EL (cell line): ENCODE measurements at places on chromosomes 11 and 22.

- no peak for DNase-seq
These were observed 317.9 kb downstream of the CTTN start for GRCh38 chr11:70716216-70716615.

DNA sequence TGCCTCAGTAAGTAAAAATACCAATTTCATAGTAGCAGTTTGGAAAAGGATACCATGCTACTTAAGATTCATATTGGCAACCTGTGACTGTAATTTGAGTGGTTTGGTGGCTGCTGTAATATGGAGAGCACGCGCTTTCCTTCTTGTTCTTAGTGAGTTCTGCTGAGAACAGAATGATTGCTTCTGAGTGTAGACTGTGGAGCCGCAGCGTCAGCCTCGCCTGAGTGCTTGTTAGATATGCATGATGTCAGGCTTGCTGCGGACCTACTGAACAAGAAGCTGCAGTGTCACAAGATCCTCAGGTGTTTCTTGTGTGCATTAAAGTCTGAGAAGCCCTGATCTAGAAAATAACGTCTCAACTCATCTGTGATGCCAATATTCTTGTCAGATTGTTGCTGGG lies 143.2 kb downstream of the ARHGAP42 start:
- no peak for DNase-seq

DNA sequence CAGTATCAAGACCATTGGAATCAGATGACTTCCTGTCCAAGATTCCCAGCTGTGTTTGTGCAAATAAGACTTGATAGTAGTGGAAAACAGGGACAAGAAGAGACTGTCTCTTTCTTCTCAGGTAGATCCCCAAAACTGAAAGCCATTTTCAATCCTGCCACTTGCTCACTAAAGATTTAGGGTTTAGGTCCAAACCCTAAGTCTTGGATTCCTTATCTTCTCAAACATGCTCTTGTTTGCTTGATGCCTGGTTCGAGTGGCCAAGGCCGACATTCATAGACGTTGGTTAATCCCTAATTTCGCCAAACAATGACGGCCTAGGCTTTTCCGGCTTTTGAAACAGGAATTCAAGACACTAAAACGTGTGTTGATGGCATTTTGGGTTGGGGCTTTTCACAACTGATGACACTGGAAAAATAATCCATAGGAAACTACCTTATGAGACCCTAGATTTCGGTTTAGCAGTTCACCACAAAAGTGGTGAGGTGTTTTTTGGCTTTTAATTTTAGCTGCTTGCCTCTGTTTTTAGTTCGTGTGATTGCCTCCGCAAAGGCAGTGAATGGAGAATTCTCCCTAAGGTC lies 1.0 kb upstream of the GTPBP1 start:
- no peak for DNase-seq

DNA sequence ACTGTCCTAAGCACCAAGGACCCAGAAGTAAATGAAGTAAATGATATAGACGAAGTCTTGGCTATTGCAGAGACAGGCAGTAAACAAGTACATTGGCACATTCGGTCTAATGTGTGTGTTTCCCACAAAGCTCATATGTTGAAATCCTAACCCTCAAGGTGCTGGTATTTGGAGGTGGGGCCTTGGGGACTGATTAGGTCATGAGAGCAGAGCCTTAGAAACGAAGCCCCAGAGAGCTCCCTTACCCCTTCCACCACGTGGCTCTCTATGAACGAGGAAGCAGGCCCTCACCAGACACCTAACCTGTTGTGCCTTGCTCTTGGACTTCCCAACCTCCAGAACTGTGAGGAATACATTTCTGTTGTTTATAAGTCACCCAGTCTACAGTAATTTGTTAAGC lies 14.9 kb downstream of the CLMP start:
- DNase-seq = no peak

- DNase-seq = peak; percentile 68
These were observed 70.1 kb downstream of the MICAL2 start for GRCh38 chr11:12180257-12181205.

GRCh38 chr11:126485021-126485792 lies 129.7 kb downstream of the ST3GAL4 start:
- peak; percentile 40 for DNase-seq

GRCh38 chr11:118046051-118046963 lies 30.6 kb upstream of the TMPRSS4 start:
- DNase-seq = no peak

- DNase-seq = peak; percentile 74
These were observed 269.6 kb downstream of the MN1 start for GRCh38 chr22:27531782-27532530.

DNA sequence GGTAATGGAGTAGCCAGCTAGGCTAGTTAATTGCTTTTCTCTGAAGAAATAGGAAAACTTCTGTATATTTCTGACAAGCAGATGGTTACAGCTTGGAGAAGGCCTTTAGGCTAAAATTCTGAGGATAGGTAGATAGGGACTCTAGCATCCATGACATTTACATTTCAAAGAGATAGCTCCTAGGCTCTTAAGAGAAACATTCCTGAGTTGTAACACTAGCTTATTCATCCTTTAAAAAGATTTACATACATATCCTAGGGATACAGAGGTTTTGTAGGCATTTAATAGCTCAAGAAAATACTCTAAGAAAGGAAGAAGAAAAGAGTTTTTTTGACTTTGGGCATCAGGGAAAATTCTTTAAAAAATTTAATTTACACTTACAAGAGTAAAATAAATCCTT lies 130.9 kb upstream of the CCDC179 start:
- no peak for DNase-seq

DNA sequence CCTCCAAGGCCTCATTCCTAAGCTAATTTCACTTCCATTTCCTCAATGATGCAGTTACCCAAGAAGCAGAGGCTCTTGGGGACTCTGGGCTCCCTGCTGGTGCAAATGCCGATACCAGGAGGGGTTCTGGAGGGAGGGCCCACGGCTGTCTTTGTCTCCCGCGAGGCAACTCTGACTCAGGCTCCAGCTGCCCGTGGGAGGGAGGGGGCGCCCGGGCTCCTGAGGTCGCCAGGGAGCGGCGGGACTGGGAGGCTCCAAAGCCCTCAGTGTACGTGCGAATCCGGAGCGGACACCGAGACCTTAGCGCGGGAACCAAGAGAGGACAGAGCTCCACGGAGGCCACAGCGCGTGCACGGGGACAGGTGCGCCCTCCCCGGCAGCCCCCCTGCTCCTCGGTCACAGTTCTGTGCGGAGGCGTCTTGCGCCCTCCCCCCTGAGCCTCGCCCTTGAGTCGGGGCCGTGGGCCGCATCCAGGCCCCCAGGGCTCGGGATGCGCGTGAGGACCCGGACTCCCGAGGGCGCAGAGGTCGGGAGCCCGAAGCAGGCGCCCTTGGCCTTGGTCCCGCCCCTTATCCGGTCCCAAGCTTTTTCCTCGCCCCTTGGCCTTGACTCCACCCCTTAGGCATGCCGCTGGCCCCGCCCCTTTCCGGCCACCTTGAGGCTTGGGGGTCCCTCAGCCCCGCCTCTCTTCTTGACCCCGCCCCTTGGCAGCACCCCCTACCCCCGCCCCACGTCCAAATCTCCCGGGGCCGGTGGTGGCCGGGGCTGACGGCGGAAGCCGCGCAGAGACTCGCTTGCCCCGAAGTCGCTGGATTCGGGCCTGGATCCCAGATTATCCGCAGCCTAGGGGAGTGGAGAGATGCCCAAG lies 4.7 kb upstream of the SHISA8 start:
- DNase-seq = peak; percentile 45

DNA sequence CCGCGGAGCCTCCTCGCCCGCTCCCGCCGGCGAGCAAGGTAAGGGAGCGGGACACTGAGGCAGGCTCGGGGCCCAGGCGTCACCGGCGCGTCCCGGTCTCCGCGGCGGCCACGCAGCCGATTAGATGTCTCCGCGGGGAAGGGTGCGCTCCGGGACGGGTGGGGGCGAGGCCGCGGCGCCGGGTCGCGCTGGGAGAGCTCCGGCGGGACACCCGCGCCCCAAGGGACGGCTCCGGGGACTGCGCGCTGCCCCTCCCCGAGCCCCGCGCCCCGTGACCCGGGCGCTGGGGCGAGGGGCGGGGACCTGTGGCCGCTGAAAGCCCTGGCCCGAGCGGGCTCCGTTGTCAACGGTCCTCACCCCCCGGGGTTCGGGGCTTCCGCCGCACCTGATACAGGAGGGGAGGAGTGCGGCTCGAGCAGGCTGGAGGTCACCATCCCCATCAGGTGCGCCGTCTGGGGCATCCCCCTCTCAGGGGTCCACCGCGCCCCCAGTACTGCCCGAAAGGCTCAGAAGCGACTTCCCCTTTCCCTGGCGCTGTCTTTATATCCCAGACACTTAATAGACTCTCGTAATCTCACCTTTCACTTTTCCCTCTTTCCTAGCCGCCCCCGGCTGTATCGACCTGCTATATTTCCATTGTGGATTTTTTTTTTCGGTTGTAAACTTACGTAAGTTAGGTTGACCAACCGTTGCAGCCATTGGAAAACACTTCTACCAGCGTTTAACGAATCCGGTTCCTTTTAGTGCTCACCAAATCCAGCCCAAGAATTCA lies 573 bp downstream of the PPFIA1 start:
- DNase-seq = peak; percentile 59

GRCh38 chr11:503179-503981 lies 3.7 kb downstream of the RNH1 start:
- no peak for DNase-seq

- no peak for DNase-seq
These were observed 101.2 kb downstream of the CEP164 start for GRCh38 chr11:117428856-117429229.

DNA sequence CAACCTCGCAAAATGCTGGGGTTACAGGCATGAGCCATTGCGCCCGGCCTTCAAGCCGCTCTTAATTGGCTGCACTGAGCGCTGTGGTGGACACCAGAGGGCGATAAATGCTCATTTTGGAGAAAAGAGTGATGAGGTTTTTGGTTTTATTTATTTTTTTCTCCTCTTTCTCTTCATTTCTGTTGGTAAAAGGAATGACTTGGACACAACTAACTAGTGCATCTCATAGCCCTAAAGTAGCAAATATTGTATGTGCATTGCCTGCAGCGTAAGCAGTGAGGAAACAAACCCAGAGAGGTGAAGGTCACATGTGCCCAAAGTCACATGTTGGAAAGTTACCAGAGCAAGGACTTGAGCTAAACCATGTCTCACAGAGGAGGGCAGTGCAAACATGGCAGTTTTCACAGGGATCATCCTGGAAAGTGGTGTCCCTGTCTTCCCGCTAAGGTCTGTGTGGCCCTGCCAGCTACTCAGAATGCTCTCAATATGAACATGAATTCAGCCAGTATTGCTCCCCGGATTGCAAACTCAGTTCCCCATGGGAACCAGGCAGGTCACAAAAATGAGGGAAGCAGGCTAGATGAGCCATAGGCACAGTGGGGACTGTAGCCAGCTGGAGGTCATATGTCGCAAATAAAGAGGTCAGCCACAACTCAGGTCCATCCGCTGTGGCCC lies 8.6 kb upstream of the CD82 start:
- DNase-seq = peak; percentile 59

DNA sequence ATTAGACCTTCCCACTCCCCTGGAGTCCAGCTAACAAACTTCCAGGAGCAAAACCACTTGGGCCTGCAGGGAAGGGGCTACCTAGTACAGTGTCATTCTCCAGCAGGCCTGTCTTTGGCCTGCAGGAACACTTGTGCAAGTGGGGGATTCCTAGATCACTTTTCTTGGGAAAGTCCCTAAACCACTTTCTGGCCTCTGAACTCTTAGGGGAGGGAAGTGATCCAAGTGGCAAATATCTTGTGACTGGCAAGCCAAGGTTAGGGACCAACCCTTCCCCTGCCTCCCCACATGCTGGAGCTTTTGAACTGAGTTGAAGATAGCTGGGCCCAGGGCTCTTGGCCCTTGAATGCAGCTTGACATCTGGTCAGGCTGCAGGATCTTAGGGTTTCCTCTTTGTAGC lies 17.2 kb downstream of the PPFIBP2 start:
- DNase-seq = no peak

- DNase-seq = no peak
These were observed 36.6 kb upstream of the MUC15 start for GRCh38 chr11:26608507-26609146.

DNA sequence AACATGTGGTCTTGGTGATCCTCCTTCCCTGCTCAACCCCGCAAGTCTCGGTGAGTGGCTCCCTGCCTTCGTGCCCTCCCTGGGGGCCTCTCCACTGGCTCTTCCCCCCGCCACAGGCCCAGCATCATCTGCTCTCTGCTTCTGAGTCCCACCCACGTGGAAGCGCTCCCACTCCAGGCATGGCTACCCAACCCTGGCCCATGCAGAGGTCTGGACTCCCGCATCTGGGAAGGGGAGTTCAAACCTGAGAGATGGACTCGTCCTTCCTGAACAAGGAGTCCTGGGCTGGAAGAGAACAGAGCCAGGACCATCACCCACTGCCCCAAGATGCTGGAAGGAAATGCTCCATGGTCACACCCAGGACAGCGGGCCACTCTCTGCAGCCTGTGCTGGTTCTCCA lies 90.8 kb downstream of the DHCR7 start:
- no peak for DNase-seq

DNA sequence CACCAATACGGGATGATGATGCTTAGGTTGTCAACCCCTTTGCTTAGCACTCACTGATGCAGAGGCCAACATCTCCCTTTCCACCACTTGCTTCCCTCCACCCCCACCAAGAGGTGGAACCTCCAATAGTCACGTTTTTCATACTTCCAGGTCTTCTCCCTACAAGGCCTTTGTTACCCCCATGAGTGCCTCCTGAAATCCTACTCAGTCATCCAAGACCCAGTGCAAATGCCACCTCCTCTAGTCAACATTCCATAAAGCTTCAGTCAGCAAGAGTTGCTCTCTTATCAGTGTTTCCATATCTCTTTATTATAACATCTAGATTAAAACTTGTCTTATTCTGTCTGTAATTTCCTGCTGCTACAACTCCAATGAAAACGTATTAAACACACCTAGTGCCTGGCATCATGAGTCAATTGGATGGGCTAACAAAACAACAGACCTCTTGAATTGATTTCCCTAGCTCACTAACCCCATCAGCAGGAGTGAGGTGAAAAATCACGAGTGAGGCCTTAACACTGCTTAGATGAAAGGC lies 370.7 kb upstream of the CCDC90B start:
- DNase-seq = no peak

DNA sequence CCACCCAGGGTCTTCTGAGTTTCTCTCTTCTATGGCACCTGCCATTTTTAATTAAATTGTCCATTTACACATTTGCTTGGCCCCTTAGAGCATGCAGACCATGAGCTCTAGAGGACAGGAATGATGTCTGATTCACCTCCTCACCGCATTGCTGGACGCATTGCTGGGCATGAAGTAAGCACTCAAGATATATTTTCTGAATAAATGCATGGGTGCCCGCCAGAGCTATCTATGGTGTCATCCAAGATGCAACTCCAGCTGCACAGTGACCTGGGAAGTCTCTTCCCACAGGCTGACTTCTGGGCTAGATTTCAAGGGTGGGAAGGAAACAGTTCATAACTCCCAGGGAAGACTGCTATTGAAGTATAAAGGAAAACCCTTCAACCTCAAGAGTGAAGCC lies 66.6 kb upstream of the ASPHD2 start:
- peak; percentile 85 for DNase-seq
